ENCODE measurements at places on chromosomes 1 and 21.

DNA sequence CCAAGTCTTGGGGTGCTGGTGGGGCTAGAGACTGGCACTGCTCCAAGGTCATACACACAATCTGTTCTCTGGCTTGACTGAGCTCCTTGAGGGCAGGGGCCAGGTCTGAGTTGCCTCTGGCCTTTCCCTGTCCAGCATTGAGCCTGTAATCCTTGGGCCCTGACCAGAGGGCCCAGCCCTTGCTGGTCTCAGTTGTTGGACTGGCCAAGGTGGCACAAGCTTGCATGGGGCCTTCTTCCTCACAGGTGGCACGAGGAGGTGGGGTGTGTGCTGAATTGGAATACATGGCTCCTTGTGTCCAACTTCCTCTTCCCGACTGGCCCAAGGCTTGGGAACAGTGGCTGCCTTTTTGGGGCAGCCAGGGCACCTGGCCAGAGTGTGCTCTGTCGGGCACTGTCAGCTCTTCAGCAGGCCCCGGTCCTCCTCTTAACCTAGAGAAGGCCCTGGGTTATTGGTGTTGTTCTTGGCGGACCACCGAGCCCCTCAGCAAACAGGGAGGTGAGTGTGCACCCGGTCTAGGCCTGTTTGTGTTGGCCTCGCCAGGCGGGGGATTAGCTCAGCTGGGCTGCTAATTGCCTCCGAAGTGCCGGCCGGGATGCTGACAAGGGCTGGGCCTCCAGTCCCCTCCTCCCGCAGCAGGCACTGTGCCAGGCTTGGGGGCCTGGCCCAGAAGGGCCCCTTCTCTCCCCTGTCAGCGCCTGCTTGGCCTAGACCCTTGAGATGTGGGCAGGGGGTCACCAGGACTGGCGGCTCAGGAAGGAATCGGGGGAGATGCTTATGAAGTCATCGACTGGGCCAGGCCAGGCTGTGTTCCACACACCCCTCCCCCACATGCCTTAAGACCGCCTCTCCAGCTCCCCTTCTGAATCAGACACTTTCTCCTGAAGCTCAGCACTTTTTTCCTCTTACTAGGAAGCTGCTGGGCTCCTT lies 28.5 kb downstream of the WNT4 start:
- DNase-seq = peak; percentile 43

GRCh38 chr1:193036337-193037047 lies 22.7 kb downstream of the UCHL5 start:
- DNase-seq = no peak

DNA sequence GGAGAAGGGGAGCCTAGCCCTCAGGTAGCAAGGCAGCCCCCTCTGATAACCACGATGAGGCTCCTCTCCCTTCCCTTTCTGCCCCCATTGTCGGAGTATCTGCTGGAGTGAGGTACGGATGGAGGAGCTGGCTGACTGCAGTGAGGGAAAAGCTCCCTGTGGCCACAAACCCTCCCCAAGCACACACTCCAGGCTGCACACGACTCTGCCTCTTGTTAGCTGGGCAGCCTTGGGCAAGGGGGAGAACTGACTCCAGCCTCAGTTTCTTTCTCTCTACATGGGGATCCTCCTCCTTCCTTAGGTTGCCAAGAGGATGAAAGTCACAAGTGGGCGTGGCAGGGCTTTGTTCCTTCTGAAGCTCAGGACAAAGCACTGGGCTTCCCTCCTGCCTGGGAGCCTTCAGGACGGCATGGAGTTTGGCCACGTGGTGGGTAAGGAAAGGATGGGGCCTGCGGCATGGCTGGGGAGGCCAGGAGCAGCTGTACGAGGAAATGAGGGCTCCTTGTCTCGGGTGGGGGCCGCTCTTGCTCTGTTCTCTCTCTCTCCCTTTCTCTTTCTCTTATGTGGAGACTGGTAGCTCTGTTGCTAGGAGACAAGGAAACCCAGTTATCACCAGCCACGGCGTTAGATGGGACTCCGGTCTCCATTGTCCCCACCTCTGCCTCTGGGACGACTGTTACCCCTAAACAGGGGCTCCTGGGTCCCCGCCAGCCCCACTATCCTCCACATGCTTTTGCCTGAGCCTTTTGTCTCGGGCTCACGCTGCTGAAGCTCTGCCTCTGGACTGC lies 39.7 kb downstream of the LRP8 start:
- no peak for DNase-seq

GRCh38 chr1:3069491-3070308 lies 697 bp downstream of the PRDM16 start:
- DNase-seq = no peak

- DNase-seq = no peak
These were observed 3.8 kb downstream of the RAVER2 start for GRCh38 chr1:64748706-64749105.

DNA sequence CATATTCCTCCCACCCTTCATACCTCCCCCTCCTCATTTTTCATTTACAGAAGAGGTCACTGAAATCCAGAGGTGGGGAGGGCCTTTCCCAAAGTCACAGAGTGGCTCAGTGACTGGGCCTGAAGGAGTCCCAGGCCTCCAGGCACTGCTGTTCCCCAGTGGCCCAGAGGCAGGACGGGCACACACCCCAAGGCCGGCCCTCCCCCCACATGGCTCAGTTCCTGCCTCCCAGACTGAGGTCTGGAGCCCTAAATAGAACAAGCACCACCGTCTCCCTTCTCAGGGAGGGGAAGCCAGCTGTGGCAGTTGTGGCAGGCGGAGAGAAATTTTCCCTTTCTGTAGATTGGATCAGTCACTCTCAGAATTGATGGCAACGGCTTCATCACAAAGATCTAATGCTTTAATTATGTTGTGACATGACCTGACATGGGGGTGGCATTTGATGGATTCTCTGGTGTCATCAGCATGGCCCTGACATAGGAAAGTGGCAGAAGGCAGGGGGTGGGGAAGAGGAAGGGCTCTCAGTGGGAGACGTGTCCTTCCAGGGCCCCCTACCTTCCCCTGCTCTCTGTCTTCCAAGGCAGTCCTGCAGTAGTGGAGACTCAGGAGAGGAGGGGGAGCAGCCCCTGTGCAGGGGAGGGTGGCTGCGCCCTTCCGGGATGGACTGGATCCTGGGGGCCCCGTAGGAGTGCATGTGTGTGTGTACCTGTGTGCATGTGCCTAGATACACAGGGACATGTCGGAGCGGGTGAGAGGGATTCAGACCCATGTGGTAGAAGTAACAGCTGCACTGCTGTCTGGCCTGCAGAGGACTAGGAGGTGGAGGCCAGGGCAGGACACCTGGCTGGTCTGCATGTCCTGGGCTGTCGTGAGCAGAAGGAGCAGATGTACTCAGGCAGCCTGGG lies 41.2 kb upstream of the FOXO6 start:
- DNase-seq = peak; percentile 30

DNA sequence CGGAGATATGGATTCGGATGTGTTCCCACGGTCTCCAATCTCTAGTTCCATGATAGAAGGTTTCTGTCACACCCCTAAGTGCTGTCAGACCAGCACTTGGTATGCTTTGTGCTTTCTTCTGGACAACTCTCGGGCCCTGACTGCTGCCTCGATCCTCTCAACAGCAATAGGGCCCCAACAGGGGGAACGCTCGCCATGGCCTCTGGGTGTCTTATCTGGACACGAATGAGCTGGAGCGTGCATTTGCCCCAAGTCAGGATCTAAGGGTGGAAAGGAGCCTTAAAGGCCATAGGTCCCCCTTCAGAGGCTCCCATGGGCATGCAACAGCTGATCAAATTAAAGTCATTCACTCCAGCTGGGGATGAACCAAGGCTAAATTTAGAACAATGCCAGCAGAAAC lies 76.8 kb downstream of the TCP10L start:
- no peak for DNase-seq

DNA sequence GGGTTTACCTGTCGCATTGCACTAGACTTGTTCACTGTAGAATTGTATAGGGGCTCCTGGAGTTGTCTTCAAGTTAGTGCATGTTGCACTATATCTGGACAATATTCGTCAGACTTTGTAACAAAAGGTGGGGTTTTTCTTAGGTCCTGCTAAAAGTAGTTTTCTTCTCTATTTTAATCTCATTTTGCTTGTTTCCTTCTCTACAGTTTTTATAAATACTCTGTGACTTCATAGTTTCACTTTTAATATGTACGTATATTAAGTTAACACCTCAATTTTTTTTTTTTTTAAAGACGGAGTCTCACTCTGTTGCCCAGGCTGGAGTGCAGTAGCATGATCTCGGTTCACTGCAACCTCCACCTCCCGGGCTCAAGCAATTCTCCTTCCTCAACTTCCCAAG lies 26.5 kb upstream of the MRPS6 start:
- no peak for DNase-seq

DNA sequence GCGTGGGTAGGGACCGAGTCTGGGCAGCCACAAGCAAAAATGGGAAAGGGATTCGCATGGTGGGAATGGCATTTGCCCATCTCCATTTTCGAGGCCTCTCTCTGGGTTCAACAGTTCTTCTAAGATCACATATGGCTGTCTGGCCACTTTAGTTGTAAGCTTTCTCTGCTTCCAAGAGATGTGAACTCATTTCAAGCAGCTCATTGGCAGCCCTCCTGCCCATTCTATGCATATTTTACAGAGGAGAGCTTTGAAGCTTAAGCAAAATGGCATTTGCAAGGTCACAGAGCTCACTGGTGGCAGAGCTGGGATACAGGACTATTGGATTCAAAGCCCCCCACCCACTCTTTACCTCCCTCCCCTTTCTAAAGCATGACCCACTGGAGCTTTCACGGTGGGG lies 93.7 kb downstream of the HHIPL2 start:
- no peak for DNase-seq

GRCh38 chr1:114302821-114303220 lies 149.2 kb upstream of the SYT6 start:
- DNase-seq = no peak

- no peak for DNase-seq
These were observed 594.6 kb downstream of the PTPRU start for GRCh38 chr1:29830916-29831315.

DNA sequence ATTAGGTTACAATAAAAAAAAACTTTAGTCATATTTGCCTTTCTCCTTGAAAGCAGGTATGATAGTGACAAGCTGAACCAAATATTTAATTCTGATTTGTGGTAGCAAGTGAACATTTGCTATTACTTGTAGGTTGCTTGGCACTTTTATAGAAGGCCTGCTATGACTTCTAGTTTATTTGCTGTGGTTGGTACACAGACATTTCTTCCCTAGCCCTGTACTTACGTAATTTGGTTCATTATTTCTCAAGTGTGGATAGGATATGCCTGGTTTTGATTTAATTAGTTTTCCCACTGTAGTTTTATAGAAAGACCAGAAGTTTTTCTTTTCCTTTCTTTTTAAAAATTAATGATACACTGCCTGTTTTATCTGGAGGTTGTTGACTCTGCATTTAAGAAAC lies 55.9 kb downstream of the PPP2R5A start:
- no peak for DNase-seq

DNA sequence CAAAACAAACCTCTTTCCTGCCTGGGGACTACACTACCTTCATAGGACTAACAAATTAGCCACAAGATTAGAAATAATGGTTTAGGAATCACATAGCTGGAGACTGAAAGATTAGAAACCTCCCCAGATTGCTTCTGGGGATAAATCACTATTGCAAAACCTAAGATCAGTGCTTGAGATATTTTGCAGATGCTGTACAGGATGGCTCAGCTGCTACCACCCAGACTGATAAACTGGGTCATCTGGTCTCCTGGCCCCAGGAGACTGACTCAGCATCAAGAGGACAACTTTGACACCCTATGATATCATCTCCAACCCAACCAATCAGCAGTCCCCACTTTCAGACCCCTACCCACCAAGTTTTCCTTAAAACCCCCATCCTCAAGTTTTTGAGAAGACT lies 137.0 kb downstream of the LRRC53 start:
- no peak for DNase-seq

GRCh38 chr1:109248797-109249629 lies at the start of gene CELSR2:
Gene CELSR2 (plus strand): TSS chr1:109249539. CDS start chr1:109250080, 541 bp downstream.
- DNase-seq = peak; percentile 56

DNA sequence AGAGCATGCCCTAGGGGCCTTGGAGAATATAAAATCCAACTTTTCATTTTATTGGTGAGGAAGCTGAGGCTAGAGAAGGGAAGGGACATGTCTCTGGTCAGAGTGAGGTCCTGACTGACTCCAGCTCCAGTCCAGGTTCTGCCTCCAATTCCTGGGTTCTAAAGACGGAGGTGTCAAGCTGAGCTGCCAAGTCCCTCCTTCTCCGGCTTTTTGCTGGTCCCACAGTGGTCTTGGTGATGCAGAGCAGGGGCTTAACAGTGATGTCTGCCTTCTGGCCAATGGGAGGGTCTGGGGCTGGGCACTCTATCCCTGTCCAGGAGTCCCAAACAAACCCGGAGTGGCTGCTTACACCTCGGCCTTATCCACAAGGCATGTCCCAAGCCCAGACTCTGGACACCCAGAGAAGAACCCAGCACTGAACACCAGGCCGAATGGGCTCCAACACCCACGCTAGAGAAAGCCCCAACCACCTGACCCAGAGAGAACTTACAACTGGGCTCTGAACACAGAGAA lies 104.8 kb downstream of the EBNA1BP2 start:
- no peak for DNase-seq

- no peak for DNase-seq
These were observed 485.0 kb downstream of the DISC1 start for GRCh38 chr1:232111611-232112010.

- DNase-seq = no peak
These were observed 136.7 kb downstream of the ADSS2 start for GRCh38 chr1:244314921-244315559.

DNA sequence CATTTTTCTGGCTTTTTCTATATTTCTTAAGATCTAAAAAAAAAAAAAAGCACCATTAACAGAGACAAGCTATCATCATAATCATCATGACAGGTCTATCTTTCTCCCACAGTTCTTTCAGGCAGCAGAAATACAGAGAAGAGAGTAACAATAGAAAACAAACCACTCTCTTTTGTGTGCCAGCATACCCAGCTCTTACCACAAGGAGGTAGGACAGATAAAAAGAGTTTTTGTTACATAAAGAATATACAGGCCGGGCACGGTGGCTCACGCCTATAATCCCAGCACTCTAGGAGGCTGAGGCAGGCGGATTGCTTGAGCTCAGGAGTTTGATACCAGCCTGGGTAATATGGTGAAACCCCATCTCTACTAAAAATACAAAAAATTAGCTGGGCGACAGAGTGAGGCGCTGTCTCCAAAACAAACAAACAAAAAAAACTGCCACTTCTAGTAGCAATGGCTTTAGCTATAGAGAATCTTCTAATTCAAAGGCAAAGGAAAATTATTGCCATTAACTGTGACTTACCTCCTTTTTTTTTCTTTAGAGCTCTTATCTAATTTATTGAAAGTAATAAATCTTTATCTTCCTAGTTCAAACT lies 39.7 kb downstream of the ANKRD13C start:
- no peak for DNase-seq

Measured in SHP77 (cell line).